ENCODE measurements at places on chromosomes 1 and 21. TPM values are rescaled to one million over a fixed set of nuclear protein-coding genes. Genes with fewer than 3 reads are reported as not detected.

The OR10X1 gene
- polyA plus RNA-seq = not detected

The LCE2B gene
- not detected for polyA plus RNA-seq

The OR2G6 gene
- polyA plus RNA-seq = not detected

The HAO2 gene
- polyA plus RNA-seq = not detected

The HSPA6 gene
- 0.05 TPM for polyA plus RNA-seq

The OLFML3 gene
- 72.6 TPM for polyA plus RNA-seq

The LCE1B gene
- not detected for polyA plus RNA-seq

The C1orf105 gene
- not detected for polyA plus RNA-seq
